ENCODE measurements at places on chromosomes 5 and 9.

- H3K4me3 ChIP-seq, result no peak overlapping the region
- no peaks in the 10 kb centered on the region for H3K27me3 ChIP-seq
- peaks cover 26% of the 10 kb centered on the region for H3K4me1 ChIP-seq
- DNase-seq, result no peak
These were observed 36.0 kb downstream of the WWC1 start for GRCh38 chr5:168327451-168327850.

DNA sequence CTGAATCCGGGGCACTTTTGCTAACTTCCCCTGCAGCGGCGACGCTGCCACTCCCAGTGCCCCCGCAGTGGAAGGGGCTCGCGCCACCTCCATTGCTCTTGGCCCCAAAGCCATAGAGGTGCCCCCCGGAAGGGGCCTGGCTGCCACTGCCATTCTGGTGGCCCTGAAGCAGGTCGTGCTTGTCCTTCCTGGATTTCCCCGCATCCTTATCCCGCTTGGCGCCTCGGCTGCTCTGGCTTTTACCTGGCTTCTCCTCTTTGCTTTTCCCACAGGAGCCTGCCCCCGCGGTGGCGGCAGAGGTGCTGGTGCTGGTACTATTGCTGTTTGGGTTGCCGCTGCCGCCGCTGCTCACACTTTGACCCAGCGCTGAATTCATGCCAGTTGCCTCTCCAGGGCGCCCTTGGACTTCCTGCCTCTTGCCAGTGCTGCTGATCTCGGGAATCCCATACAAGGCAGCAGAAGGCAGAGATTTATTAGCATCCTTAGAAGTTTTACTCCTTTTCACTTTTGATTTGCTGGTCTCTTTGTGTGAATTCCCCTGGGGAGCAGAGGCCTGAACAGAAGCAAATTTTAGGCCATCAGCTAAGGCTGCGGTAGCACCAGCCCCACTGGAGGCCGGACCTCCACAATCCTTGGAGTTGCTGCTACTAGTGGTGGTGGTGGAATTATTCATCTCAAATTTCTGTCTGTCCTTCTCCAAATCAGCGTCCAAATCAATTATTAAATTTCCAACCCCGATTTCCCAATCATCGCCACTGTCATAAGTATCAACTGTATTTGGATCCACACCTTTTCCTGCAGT, 2.1 kb downstream of the ZNF608 start:
- H3K4me1 ChIP-seq, result peaks cover 3% of the 10 kb centered on the region
- H3K27me3 ChIP-seq, result no peaks in the 10 kb centered on the region
- H3K36me3 ChIP-seq, result peaks cover 2% of the 10 kb centered on the region
- peak overlapping the region; percentile 67 for H3K4me3 ChIP-seq

GRCh38 chr9:31674264-31674663, 710.2 kb upstream of the ACO1 start:
- H3K4me1 ChIP-seq, result no peaks in the 10 kb centered on the region
- no peak for DNase-seq
- H3K36me3 ChIP-seq, result no peaks in the 10 kb centered on the region
- no peak overlapping the region for H3K27ac ChIP-seq
- no peak overlapping the region for H3K4me3 ChIP-seq
- no peaks in the 10 kb centered on the region for H3K27me3 ChIP-seq

DNA sequence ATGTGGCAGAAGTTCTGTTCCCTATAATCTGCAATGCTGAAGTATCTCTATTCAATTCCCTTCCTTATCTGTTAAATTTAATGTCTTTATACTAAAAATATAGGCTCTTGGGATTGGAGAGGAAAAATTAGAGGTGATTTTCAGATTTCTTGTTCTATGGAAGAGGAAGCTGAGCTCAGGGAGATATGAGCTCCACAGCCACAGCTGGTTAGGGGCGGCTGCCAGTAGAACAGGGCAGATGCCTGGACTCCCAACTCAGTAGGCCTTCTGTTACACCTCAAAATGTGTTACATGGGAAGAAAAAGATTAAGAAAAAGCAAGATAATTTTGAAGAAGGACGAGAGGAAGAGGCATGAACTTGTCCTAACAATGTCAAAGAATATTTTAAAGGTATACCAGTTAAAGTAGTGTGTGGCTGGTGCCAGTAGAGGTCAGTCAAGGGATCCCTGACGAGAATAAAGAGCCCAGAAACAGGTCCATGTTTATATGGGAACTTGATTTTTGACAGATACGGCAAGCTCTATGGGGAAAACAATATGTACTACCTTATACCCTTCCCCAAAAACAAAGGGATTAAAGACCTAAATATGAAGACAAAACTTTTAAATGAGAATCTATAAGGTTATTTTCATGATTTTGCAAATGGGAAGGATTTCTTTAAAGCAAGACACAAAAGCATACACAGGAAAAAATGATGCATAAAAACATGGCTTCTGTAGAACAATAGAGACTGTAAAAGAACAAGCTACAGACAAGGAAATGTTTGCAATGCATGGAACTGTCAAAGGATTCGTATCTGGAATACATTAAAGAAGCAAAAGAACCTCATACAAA, 28.7 kb downstream of the DNAJC21 start:
- peak; percentile 36 for DNase-seq
- no peak overlapping the region for H3K4me3 ChIP-seq
- H3K36me3 ChIP-seq, result peaks cover 5% of the 10 kb centered on the region
- 0 out of 2 replicates have a peak overlapping the region, but pooled peaks have one; percentile 33 for H3K27ac ChIP-seq
- peaks cover 5% of the 10 kb centered on the region for H3K4me1 ChIP-seq

DNA sequence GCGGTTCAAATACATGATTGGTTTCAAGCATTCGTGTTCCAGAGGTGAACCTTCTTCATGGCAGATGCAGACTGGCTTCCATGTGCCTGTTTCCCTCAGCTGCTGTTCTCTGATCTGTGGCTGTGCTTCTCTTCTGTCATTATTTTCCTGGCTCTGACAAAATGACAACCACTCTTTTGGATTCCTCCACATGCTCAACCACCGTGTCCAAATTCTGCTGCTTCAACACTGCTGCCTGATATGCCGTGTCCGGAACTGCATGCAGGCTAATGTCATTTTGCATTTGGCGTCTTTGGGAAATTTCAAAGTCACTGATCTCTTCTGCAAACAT, 368.7 kb upstream of the ZNF608 start:
- H3K27ac ChIP-seq, result no peak overlapping the region
- H3K27me3 ChIP-seq, result no peaks in the 10 kb centered on the region
- no peak for DNase-seq
- H3K4me1 ChIP-seq, result peaks cover 5% of the 10 kb centered on the region

DNA sequence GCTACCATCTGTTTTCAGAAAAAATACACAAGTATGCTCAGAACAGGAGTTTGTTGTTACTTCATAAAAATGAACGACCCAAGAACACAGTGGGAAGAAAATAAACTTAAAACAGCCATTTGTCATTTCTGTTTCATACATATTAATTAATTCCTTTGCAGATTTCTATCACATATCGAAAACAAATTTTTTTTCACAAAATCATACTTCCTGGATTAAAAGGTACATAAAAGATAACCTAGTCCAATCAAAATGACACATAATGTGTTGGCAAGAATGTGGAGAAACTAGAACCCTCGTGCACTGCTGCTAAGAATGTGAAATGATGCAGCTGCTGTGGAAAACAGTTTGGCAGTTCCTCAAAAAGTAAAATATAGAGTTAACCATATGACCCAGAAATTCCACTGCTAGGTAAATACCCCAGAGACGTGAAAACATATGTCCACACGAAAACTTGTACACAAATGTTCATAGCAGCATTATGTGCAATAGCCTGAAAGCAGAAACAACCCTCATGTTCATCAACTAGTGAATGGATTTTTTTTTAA, 46.0 kb downstream of the MYO10 start:
- H3K27me3 ChIP-seq, result no peaks in the 10 kb centered on the region
- H3K27ac ChIP-seq, result peak overlapping the region; percentile 24
- H3K4me1 ChIP-seq, result peaks cover 40% of the 10 kb centered on the region
- no peak overlapping the region for H3K4me3 ChIP-seq
